AG20443 (cell line): ENCODE measurements at places on chromosomes 3 and 15.

GRCh38 chr3:138389144-138389601 lies 40.8 kb downstream of the MRAS start:
- no peak for DNase-seq

- DNase-seq = no peak
These were observed 4.0 kb downstream of the SPESP1 start for GRCh38 chr15:68934341-68934740.

GRCh38 chr3:127831723-127832172 lies 9.4 kb upstream of the MGLL start:
- DNase-seq = peak; percentile 73

GRCh38 chr15:35929740-35930444 lies 383.9 kb upstream of the DPH6 start:
- no peak for DNase-seq

DNA sequence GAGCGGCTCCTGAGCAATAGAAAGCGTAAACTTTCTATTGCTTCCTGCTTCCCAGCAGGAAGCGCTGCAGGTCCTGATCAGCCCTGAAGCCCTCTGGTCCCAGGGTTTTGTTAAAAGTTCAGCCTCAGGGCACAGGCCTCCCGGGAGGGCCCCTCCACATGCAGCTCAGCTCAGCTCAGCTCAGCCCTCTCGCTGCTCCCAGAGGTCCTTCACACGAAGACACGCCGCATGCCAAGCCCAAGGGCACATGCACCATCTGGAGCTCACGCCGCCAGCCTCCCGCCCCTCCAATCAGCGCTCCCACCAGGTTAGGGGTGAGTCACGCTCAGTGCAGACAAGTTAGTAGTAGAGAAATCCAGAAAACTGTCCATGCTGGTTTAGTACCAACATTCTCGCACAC lies 12.7 kb downstream of the TKT start:
- peak; percentile 84 for DNase-seq

DNA sequence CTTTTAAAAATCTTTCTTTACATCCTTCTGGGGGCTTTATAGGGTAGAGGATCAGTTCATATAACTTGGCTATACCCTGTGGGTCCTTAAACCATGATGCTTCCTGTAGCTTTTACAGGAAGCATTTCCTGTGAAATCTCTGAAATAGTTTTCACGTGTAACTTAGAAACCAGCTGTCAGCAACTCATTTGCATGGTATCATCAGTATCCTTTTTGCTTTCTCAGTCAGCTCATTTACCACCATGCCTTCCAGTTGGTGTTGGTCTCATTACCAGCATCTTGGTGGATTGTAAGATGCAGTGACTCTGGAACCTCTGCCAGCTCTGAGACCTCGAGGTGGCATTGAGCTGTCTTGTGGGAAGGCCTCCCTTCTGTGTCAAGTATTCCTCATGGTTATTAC lies 96.7 kb upstream of the MYZAP start:
- no peak for DNase-seq

DNA sequence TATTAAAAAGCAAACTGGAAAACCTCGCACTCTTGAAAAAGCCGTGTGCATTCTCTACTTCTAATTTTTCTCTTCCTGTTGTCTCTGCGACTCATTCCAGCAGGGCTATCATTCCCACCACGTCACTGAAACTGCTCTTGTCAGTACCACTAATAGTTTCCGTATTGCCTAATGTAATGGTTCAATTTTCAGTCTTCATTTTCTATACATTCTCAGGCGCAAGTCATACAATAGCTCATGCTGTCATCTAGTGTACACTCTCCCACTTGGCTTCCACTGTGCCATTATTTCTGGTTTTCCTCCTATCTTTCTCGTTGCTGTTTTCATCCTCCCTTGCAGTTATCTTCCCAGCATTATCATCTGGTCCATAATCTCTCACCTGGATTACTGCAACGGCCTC lies 160.2 kb downstream of the SPATA16 start:
- DNase-seq = no peak

GRCh38 chr3:43389388-43390254 lies 103.3 kb downstream of the SNRK start:
- no peak for DNase-seq

- DNase-seq = no peak
These were observed 242.1 kb upstream of the PDZRN3 start for GRCh38 chr3:73866846-73867245.

- no peak for DNase-seq
These were observed 102.9 kb downstream of the PLCH1 start for GRCh38 chr3:155641956-155642355.

DNA sequence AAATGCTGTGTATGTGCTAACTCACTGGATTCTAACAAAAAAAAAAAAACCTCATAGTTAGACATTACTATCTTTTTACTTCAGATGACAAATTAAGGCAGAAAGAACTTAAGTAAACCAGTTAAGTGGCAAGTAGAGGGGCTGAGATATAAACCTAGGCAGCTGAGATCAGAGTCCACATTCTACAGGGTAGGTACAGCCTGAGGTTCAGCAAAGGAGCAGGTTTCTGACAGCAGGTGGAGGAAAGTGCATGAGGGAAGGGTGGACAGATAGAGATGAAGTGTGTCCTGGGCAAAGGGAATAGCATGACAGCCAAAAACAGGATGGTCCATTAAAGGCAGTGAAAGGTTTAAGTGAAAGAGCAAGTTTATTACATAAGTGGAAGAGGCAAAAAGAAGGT lies 329.2 kb downstream of the ULK4 start:
- DNase-seq = no peak

DNA sequence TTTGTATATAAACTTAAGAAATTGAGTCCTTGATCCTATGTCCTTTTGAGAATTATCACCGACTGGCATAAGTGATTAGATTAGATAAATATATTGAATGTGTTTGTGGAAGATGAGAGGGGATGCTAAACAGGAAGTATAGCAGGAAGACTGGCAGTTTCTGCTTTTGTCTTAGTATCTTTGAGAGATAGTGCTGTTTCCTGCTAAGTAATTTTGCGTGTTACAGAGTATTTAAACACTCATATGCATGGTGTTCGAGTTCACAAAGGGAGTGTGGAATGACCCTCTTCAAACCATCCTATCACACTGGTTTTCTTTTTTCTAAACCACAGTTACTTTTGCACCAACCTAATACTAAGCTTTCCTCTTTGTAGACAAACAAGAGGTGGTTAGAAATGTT lies 106.0 kb downstream of the KLHL25 start:
- DNase-seq = no peak

GRCh38 chr3:16448639-16449070 lies 64.8 kb downstream of the RFTN1 start:
- peak; percentile 89 for DNase-seq

DNA sequence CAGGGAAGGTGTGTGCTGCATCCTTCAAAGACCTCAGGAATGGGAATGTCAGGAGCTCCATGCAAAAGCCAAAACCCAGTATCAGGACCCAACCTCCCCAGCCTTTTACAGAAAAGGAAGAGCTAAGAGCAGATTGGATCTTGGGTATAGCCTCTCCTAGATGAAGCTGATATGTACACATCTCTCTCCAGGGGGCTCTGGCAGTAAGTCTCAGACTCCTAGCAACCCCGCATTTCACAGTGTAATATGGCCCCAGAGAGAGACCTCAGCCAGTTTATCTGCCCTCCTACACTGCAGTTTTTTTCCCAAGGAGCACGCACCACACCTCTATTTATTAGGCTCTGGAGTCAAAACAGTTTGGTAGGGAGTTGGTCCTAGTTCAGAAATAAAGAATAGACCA lies 88.2 kb downstream of the RBPMS2 start:
- no peak for DNase-seq

DNA sequence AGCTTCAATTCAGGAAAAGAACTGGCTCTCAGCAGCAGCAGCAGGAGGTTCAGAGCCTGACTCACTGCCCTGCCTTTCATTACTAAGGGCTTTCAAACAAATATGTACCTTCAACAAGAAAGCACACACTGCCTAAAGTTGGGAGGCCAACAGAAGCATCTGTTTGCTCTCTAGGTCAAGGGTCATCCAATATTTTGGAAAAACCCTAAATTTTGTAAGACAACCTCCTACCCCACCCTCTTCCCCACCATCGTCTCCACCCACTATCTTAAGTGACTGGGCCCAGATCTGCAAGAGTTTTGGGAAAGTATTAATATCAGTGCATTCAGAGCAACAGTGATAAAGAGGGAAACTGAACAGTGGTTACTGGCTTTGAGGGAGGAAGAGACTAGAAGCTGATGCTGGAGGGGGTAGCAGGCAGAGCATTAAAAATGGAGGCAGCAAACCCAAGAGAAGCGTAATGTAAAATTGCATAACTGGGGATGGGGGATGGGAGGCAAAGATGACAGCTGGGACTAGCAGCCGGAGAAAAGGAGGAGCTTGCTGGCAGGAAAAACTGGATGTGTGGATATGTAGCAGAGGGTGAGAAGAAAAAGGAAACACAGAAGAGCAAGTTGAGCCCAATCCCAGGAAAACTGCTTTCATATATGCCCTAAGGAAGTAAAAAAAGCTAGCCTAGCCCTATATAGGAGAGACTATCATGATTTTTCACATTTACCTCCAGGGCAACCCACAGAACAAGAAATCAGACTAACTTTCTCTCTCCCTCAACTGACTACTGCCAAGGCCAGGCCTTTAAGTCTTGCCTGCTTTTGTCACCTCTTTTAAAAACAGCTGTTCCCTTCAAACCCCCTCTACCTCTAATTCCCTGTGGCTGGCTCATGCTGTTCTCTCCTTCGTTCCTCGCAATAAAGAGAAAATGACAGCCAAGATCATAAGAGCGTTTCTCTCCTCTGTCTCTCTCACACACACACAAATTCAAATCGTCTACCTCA lies 31.4 kb downstream of the NPTN start:
- DNase-seq = peak; percentile 51
